Occipital lobe (tissue), 3 donors: ENCODE measurements at places on chromosomes 3 and 15.

DNA sequence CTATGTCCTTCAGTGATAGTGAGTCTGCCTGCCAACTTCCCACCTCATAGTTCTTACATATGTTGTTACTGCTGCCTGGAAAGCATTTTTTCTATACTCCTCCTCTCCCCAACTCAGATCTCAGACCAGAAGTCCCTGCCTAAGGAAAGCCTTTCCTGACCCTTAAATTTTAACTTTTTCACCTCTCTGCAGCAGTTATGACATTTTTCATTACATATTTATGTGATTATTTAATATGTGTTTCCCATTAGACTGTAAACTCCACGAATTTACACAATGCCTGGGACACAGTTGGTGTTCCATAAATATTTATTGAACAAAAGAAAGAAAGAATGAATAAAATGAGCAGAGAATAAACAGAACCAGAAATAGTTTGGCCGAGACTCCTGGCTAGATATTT, 125.5 kb downstream of the MITF start:
- DNase-seq = no peak

- DNase-seq = no peak
Observed at GRCh38 chr3:169112153-169112892, 551.2 kb downstream of the MECOM start.

- peak; percentile 87 for DNase-seq
Observed at GRCh38 chr3:135965506-135966270, at the start of gene PPP2R3A. PPP2R3A (plus strand) TSS chr3:135965728; CDS start chr3:136001499, 35,771 bp downstream.

DNA sequence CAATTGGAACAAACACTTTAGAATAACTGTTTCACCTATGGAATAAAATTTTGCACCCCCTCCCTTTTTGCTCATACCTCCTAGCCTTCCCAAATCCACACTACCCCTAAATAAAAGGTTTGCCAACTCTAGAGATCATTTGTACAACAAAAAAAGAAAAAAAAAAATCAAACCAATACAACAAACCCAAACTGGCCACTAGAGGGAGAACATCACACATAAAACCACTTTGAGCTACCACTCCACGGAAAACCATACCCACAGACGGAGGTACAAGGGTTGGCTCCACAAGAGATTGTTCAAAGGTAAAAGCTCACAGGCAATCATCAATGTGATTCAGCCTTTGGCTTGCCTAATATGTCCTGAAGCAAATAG, 47.6 kb downstream of the SETMAR start:
- DNase-seq = no peak

- no peak for DNase-seq
Observed at GRCh38 chr3:42752961-42753360, 20.1 kb downstream of the CCDC13 start.

- DNase-seq = no peak
Observed at GRCh38 chr15:94205366-94205765, 26.0 kb upstream of the MCTP2 start.

DNA sequence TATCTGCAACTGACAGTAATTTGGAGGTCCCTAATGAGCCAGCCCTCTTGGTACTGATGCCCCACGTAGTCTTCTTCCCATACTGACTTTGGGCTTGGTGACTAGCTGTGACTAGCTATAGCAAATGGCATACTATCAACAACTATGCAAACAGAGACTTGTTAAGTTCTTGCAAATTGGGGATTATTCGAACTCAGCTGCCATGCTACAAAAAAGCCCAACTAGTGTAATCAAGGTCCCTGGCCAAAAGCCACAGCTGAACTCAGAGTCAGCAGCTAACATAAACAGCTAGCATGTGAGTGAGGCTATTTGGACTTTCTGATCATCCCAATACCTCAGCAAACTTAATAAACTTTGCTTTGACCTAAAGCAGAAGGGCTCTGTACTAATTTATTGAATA, 121.2 kb upstream of the PLXND1 start:
- no peak for DNase-seq

DNA sequence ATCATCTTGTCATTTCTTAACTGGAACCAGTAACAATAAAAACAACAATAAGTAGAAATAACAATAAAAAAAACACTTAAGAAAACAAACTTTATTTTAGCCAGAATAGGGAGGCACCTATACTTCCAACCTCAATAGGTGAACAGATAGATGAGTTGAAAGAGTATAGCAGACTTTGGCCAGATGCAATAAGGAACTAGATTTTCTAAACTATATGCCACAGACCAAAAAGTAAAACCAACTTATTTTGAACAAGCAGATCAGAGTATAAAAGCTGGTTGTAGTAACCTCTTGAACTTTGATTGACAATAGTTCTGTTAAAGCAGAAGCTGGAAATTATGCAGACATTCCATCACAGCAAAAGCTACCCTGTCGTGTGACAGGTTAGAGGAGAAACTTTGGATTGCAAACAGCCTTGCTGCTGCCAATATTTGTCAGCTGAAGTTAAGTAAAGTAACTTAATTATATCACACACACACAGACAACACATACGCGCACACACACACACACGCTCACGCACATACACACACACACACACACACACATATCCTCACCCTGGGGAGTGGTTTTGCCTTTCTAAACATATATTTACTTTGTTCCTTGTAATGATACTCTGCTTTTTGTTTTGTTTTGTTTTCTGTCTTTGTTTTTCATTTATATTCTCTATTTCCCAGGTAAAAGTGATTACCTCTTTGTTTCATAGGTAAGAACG, 903.6 kb downstream of the VGLL3 start:
- DNase-seq = no peak

DNA sequence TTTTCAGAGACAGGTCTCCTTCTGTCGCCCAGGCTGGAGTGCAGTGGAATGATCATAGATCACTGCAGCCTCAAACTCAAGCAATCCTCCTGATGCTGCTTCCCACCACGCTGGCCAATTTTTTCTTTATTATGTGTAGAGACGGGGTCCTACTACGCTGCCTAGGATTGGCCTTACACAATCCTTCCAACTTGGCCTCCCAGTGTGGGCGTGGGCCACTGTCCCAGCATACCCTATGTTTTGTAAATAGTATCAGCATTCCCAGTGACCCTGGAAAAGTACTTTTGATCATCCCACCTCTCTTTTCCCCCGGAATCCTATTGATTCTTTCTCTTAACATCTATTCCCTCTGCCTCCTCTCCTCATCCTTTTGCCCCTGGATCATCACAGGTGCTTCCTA, 36.9 kb downstream of the SLC28A2 start:
- no peak for DNase-seq

- no peak for DNase-seq
Observed at GRCh38 chr3:195105389-195105788, 165.6 kb downstream of the XXYLT1 start.

DNA sequence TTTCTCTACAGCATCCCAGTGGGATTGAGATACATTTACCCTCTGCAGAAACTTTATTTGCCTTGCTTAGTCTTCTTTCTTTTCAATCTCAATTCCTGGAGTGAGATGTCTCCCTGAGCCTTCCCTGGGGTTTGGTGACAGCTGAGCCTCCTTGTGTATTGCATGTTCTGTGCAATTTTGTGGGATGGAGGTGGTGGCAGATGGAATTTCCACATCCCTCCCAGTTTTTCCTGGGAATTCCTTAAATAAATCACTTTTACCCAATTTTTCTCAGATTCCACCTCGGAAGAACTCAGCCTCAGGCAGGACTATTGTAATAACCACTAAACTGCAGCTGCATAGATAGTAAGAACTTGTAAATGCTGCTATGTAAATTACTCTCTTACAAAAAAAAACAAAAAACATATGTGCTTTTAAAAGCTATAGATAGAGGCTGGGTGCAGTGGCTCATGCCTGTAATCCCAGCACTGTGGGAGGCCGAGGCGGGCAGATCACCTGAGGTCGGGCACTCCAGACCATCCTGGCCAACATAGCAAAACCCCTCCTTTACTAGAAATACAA, 88.5 kb upstream of the ABHD17C start:
- no peak for DNase-seq

GRCh38 chr15:71817351-71817750, 7.0 kb downstream of the NR2E3 start:
- no peak for DNase-seq

DNA sequence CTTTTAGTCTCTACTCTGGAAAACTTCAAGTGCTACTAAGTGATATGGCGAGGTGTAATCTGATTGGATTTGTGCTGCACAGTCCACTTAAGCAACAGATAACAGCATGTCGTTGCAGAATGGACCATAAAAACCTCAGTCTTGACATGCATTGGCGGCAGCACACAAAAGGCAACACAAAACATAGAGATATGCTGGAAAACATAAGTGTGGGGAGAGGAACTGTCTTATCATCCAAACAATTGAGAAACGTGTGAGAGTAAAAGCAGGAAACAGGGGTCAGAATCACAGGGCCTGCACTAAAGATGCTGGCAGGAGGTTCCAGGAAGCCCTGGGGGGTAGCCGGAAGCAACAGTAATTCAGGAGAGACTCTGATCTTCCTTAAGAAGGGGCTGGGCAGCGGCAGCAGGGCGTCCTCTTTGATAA, 82.1 kb downstream of the CGNL1 start:
- no peak for DNase-seq
